ENCODE measurements at places on chromosomes 6 and 20. TPM values are rescaled to one million over a fixed set of nuclear protein-coding genes. Genes with fewer than 3 reads are reported as not detected.

DNA sequence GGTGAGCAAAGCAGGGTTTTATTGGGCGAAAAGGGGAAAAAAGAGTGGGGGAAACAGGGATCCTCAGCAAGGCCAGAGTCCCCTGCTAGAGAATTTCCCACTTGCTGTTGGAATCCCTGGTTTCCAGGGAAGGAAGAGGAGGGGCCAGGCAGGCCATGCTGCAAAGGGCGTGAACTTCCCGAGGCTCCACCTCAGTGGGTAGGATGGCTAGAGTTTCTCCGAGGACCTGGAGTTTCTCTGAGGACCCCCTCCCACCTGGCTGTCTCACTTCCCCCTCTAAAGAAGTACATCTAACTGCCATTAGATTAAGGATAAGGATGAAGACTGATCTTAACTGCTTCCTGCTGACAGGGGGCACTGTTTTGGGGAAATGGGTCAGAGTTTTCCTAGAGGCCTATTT is 1239.3 kb upstream of the GJE1 start:
- no peak for DNase-seq
- H3K27me3 ChIP-seq: no peaks in the 10 kb centered on the region
- no peaks in the 10 kb centered on the region for H3K36me3 ChIP-seq
- H3K27ac ChIP-seq: no peak overlapping the region
- H3K4me3 ChIP-seq: no peak overlapping the region
- no peaks in the 10 kb centered on the region for H3K4me1 ChIP-seq

DNA sequence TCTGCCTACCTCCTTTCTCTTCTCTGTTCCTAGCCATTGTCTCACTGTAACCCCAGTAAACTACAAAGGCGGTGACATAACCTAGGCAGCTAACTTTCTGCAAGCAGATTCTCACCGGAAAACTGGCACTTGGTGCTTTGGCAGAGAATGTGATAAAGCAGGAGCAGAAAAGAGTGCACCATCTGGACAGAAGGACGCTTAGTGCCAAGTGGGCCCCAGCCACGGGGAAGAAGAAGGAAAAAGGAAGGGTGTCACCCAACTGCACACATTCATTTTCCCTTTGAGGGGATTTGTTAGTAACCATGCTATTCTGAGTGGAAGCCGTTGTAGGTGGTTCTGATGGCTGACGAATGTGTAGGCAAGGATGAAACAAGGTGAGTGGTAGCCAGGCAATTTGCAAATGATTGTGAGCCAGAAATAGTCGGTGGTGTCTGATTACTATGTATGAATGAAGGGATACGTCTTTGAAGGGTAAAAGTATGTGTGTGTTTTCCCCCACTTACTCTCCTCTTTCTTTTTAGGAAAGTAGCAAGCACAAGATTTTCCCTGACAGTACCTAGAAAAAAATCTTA is 148.3 kb upstream of the STXBP5 start:
- H3K36me3 ChIP-seq: no peaks in the 10 kb centered on the region
- H3K27ac ChIP-seq: no peak overlapping the region
- no peaks in the 10 kb centered on the region for H3K4me1 ChIP-seq
- no peak overlapping the region for H3K4me3 ChIP-seq
- DNase-seq: no peak

The TCF21 gene
- not detected for total RNA-seq

- H3K4me1 ChIP-seq: no peaks in the 10 kb centered on the region
- no peaks in the 10 kb centered on the region for H3K27me3 ChIP-seq
- no peaks in the 10 kb centered on the region for H3K36me3 ChIP-seq
- H3K4me3 ChIP-seq: no peak overlapping the region
These were observed 105.9 kb downstream of the LY86 start for GRCh38 chr6:6694368-6694780.

The ZSCAN12 gene
- 4.2 TPM for total RNA-seq

GRCh38 chr20:58233393-58233792 is 4.9 kb upstream of the ANKRD60 start:
- no peaks in the 10 kb centered on the region for H3K36me3 ChIP-seq
- H3K4me1 ChIP-seq: no peaks in the 10 kb centered on the region
- no peak overlapping the region for H3K27ac ChIP-seq
- peaks cover 2% of the 10 kb centered on the region for H3K27me3 ChIP-seq
- no peak for DNase-seq

DNA sequence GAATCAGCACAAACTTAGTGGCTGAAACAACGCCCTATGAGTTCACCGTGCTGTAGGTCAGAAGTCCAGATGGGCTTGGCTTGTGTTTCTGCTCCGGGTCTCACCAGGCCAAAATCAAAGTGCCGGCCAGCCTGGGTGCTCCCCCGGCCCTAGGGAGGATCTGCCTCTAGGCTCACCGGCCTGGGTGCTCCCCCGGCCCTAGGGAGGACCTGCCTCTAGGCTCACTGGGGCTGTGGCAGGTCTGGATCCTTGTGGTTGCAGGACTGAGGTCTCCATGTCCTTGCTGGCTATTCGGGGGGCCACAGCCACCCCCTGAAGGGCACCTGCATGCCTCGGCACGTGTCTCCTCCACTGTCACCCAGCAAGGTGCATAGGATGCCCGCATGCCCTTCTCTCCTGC is 216.3 kb downstream of the TAF4 start:
- H3K27ac ChIP-seq: no peak overlapping the region
- DNase-seq: no peak
- H3K36me3 ChIP-seq: no peaks in the 10 kb centered on the region
- no peaks in the 10 kb centered on the region for H3K4me1 ChIP-seq

Measured in breast epithelium (tissue), 4 donors.